ENCODE measurements at places on chromosomes 2 and 18.

- no peak for DNase-seq
Measured at GRCh38 chr18:1026930-1027329, 122.3 kb downstream of the ADCYAP1 start.

GRCh38 chr2:141711627-141712026, 419.2 kb downstream of the LRP1B start:
- no peak for DNase-seq

DNA sequence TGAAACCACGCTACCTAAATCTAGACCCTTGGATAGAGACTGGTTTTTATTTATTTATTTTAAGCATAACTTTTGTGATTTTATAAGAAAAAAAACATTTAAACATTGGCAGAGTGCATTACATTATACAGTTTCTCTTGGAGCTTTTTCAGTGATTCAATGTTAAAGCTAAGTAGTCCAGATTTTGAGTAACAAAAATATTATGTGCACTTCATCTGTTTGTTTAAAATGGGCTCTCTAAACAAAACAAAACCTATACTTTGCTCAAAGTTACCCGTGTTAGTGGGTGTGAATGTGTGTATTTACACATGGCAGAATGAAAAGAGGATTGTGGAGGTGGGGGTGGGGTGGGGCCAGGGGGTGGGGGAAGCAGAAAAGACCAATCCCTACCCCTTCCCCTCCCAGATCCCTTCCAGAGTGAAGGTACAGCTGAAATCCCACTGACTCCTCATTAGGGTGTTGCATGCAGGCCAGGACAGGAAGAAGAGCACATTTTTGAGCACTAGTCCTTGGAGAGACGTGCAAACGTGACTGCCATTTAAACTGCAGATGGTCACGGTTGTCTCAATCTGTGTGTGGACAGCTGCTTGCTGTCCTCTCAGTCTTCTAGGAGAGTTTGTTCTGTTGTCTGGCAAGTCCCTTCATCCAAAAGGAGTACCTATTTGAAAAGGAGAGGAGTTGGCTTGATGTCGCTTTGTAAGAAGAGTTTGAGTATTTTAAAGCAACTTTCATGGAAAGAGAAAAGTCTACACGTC, 303.0 kb downstream of the ICOS start:
- no peak for DNase-seq

- DNase-seq, result no peak
Measured at GRCh38 chr2:109601783-109602182, 12.0 kb downstream of the SEPTIN10 start.

- no peak for DNase-seq
Measured at GRCh38 chr2:145284551-145284950, 764.6 kb upstream of the ZEB2 start.

GRCh38 chr2:191748059-191748461, 70.1 kb downstream of the NABP1 start:
- no peak for DNase-seq

GRCh38 chr2:13260402-13260801, 543.7 kb downstream of the TRIB2 start:
- no peak for DNase-seq

- DNase-seq, result no peak
Measured at GRCh38 chr2:1867141-1867540, 122.8 kb upstream of the PXDN start.

- DNase-seq, result peak; percentile 43
Measured at GRCh38 chr18:79750980-79751571, 46.7 kb upstream of the KCNG2 start.

GRCh38 chr2:232731470-232731869, 34.3 kb downstream of the GIGYF2 start:
- no peak for DNase-seq

- no peak for DNase-seq
Measured at GRCh38 chr2:151299920-151300539, 10.6 kb upstream of the NMI start.

DNA sequence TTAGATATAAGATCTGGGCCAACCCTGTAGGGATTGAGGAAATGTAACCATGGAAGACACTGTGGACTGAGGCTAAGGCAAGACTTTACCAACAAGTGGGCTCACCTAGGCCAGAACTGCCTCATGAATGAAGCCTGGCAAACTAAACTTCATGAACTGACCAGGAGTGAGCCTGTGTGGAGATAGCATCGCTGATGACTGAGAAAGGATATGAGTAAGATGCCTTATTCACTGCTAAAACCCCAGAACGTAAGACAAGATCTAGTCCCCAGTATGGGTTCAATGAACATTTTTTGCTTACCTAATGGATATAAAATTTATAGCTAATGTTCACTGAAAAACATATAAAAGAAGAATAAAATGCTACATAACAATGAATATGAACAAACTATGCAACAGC, 399.8 kb downstream of the SATB2 start:
- DNase-seq, result no peak

DNA sequence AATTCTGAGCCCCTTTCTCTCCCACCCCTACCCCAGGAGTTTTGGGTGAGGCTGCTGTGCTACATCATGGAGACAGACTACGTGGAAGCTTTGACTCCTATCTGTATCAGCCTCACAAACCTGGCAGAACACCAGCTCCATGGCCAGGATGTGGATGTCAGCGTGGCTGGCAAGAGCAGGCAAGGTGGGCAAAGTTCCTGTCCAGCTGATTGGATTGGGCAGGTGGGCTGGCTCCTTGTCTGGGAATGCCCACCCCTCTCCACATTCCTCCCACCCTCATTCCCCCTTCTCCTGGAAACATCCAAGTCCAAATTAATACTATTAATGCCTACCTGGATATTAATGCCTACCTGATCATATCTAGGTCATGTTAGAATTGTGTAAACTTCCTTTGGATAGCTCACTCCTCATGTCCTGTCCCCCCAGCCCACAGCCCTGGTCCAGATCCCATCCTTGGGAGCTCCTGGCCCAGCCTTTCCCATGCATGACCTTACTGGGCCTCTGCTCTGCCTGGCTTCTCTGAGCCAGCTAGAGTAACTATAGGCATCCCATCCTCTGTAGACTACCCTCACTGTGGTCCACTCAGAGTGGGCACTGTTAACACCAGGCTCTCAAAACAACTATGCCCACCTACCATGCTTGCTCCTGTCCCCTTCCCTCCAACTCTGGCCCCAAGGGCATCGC, 24.1 kb downstream of the MROH2A start:
- DNase-seq, result no peak

GRCh38 chr2:45260946-45261345, 251.7 kb upstream of the SIX2 start:
- no peak for DNase-seq

GRCh38 chr2:185618625-185619024, 120.0 kb upstream of the FSIP2 start:
- DNase-seq, result no peak

DNA sequence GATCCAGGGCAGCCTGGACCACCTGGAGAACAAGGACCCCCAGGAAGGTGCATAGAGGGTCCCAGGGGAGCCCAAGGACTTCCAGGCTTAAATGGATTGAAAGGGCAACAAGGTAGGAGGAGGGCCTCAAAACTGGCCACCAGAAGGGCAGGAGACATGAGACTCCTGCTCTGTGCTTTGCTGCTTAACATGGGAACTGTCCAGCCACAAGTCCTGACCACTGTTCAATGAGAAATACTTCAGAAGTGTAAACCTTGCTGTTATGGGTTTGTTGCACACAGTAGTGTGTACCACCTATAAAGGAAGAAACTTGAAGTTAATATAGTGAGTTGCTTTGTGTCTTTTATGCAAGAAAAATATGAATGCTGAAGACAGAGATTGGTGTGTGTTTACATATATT, 44.2 kb upstream of the MFF start:
- no peak for DNase-seq

- no peak for DNase-seq
Measured at GRCh38 chr2:151042964-151043363, 218.7 kb downstream of the RBM43 start.

- DNase-seq, result no peak
Measured at GRCh38 chr2:55147041-55147440, 85.1 kb downstream of the CLHC1 start.

DNA sequence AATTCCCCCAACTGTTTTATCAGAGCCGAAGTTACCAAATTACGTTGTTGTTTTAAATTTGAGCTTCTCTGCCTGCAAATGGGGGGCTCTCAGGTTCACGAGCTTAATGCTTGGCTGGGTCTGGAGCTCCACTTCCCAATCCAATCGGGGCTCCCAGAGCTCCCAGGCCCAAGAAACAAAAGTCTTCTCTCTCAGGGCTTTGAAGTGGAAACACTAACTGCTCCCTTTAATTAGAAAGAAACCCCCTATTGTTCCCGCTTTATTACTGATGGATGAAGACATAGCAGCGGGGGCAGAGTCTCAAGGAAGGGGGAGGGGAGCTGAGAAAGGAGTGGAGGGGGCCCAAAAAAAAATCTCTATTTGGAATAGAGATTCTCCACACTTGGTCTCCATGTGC, 15.6 kb upstream of the PKDCC start:
- no peak for DNase-seq
